ENCODE measurements at places on chromosomes 16 and 17.

DNA sequence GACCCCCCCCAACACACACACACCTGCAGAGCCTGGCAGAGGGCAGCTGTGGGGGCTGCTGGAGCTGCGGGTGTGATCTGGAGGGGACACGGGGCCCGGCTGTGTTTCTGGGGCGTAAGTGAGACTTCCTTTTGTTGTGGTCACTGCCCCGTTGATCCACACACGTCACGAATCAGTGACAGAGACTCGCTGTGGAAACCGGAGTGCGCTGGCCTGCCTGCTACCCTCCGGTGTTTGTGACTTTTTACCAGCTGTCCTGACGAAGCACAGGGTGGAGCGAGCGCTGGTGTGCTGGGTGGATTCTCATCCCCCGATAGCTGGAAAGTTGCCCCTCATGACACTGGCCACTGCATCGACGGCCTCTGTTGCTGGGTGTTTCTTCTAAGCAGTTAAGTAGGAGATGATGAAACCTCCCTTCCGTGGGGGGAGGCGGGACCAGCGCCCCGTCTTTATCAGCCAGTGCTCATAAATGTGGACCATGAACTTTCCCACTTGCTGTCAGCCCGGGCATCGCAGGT lies 2.3 kb downstream of the METRNL start:
- no peak for DNase-seq

DNA sequence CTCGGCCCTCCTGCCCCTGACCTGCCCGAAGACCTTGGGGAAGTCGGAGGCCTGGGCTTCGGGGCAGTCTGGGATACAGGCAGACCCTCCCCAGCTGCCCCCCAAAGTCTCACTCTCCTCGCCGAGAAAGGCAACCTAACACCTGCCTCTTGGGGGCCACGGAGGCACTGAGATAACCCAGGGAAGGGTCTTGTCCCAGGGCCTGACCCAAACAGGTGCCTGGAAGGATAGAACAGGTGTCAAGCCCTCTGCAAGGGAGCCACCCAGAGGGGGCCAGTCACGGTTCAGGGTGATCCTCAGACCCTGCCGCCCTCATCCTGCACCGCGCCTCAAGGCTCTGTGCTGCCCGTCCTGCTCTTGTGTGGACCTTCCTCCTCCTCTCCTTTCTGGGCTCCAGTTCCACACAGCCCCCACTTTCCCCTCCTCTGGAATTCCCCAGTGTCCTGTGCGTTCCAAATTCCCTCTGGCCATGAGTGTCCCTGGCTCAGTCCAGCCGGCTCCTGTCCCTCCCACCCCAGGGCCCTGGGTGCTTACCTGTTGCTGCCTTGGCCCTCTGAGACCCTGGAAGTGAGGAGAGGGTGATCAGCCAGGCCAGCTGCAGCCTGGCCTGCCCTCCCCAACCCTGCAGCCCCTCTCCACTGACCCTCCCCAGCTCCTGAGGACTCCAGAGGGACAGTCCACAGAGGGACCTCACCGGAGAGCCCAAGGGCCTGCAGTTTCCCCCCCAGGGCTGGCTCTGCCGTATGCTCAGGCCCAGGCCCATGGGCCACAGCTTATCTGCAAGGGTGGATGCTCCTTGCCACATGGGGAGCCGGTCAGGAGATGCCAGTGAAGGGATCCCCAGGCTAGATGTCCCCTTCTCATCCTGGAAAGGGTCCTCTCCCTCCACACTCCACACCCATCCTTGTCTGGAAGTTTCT lies 3.8 kb downstream of the PRSS27 start:
- no peak for DNase-seq

- no peak for DNase-seq
Observed at GRCh38 chr16:72554935-72555334, 383.0 kb upstream of the PMFBP1 start.

DNA sequence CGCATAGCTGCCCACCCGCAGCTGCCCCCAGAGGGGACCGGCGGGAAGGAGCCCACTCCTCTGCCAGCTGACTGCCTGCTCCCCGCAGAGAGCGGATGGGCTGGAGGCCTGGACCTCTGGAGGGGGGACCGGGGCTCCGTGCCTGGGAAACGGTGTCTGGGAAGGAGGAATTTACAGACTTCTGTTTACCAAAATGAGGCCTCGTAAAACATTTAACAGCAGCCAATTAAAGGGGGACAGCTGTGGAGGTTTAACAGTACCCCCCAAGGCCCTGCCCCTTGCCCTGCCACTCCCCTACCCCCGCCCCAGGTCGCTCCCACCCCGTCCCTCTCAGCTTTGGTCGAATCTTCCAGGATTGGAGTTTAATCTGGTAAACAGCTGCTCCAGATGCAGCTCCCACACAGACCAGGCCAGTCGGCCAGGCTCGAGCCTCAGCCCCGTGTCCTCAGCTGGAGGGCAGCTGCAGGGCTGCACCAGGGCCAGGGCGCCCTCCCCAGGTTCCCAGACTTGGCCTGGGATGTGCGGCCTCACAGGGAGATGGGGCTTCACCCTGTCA lies 41.1 kb downstream of the BAHCC1 start:
- DNase-seq, result no peak

- no peak for DNase-seq
Observed at GRCh38 chr17:77281904-77282367, 141.2 kb downstream of the SEC14L1 start.

DNA sequence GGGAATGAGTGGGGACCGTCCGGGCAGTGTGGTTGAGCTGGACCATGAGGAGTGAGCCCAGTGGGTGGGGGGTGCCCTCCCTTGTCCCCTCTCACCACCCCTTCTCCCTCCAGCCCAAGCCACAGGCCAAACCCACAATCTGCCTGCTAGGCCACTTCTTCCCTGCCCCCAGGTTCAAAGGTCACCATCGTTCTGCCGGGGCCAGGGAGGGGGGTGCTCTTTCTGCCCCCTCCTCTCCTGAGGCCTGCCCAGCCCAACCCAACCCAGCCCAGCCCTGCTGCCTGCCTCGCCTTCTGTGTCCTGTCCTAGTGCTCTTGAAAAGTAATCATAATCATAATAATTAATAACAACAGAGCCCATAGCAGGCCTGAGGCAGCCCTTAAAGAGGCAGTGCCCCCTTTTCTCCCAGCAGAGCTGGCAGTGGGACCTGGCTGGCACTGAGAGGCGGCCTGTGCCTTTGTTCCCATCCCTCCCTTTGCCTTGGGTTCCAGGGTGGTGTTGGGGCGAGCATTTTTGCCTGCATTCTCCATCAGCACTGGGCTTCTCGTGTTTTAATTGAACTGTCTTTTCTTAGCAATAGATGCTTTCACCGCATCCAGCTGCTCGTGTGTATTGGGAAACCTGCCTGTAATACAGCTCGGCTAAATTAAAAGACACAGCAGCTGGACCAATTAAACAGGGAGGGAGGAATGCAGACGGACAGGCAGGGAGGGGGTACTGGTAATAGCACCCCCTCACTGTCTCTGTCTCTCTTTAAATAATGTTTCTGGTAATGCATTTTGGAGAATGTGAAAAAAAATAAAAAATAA lies 46.8 kb downstream of the SREBF1 start:
- DNase-seq, result no peak

GRCh38 chr16:79053577-79053976 lies 547.0 kb downstream of the MAF start:
- DNase-seq, result no peak

- DNase-seq, result no peak
Observed at GRCh38 chr16:24198807-24199533, 57.2 kb upstream of the CACNG3 start.

DNA sequence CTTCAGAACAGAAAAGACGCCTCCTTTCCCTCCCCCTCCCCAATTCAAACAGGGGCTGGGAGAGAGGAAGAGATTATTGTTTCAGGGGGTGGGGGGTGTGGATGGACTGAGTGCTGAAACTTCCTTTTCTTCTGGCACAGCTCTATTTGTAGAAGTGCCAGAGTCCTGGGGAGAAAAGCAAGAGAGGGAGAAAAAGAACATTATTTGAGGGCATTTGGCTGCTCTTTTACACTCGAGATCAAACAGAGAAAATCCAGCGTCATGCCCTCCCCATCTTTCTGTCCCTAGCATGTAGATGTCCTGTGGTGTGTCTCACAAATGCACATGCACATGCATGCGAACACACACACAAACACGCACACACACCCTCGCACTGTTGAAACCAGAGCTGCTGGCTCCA lies 13.0 kb downstream of the ARL4D start:
- DNase-seq, result no peak

- DNase-seq, result no peak
Observed at GRCh38 chr17:14552306-14552705, 251.4 kb downstream of the HS3ST3B1 start.

DNA sequence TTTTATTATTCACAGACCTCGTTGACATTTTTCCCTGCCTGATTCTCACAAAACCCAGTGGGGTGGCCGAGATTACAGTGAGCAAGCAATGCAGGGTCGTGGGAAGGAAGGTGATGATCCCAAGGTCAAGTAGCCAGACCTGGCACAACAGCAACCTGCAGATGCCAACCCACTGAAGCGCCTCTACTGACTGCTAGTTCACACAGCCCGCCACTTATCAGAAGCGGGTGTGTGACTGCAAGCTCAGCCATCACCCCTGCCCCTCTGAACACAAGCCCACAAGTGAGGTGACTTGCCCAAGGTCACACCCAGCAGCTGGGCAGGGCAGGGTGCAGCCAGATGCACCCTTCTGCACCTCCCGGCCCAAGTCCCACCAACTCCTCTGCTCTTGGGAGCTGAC lies 7.1 kb downstream of the TFAP4 start:
- DNase-seq, result no peak

DNA sequence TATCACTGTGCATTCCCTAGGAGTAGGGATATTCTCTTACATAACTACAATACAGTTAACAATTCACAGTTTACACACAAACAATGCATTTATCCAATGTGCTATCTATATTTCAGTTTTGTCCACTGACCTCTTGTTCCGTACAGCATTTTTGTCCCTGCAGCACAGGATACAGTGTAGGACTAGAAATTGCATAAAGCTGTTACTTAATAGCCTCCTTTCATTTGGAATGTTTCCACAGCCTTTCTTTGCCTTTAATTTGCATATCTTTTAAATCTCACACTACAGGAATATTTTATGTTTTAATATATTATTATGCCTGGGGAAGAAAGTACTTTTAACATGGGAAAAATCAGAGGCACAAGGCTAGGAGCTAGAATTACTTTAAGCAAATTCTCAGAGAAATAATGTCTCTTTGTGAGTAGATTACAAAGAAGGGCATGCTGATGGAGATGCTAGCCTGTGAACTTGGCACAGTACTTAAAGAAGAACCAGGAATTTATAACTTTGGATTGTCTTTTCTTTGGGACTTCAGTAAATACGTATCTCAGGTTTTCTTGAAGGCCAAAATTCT lies 144.3 kb downstream of the ITFG1 start:
- DNase-seq, result no peak

DNA sequence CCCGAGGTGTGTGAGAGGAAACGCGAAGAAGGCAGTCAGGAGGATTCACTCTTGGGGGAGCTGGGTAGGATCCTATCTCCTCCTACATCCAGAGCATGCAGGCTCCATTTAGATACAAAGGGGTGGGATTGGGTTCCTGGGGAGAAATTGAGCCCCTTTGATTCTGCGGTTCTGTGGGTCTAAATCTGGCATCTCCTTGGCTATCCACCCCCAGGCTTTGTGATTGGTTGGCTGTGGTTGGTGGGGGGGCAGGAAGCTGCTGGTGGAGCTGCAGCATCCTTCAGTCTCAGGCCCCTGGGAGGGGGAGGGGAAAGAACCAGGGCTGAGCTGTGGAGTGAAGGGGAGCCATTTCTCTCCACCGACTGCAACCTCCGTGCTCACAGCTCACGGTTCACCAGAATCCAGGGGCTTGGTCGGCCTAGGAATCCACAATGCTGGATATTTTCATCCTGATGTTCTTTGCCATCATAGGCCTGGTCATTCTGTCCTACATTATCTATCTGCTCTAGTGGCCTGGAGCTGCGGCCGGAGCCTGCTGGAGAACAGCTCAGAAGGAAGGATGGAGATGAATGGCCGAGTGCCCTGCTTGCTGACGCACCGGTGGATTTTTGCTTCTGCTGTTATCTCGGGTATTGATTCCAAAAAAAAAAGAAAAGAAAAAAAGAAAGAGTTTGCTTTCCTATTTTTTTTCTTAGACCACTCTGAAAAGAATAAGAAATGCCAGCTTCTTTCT lies at the start of gene LASP1NB:
LASP1NB (plus strand) TSS at position 352 of the 733 bp plus-strand sequence.
- peak; percentile 15 for DNase-seq

DNA sequence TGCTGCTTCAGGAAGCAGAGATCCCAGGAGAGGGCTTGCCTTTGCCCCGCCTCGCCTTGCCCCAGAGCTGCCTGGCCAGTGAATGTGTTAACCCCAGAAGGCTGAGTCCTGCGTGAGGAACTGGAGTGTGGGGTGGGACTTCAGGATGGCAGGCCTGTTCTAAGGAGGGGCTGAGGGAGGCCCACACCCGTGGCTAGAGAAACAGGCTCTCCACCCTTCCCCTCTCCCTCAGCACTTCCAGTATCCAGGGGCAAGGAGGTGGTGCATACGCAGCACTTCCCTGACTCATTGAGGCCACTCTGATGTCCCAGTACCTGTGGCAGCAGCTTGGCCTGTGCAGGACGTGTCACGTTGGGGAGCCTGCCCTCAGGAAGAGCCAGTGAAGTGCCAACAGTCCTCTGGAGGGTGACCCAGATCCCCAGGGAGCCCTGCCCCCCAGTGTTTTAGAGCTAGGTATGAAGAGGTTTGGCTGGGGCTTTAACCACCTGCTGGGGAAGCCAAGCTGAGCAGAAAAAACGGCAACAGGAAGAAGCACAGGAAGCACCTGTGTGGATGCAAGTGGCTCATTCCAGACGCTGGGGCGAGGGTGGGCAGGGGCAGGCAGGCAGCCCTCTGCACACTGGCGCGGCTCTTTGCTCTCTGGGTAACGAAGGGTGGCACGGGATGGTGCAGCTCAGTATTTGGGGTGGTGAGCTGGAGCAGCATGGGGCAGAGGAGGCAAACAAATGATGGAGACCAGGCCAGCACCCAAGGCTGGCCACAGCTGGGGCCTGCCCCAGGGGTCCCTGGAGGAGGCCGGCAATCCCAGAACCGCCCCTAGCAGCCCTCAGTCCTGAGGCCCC lies 14.7 kb upstream of the CTCF start:
- peak; percentile 32 for DNase-seq

DNA sequence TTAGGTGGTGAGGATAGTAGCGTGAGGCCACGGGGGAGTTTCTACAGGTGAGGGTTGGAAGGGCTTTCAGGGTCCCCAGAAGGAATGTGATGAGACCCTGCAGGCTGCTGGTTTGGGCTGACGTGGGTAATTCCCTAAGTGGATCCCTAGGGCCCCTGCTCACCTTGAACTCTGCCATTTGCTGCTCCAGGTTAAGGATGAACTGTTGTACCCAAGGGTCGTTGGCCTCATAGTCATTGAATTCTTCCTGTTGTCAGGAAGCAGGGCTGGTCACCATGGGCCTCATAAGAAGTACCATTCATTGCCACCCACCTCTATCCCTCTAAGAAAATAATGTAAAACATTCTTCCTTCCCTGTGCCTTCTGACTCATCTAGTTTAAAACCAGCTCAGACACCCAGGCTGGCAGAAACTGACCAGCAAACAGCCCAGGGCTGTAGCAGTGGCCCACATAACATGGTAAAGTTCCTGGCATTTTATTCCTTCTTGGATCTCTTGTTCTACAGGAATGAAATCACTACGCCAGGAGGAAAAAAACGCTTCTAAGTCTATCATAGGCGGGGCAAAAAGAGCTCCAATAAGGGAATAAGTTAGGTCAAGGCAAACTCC lies 27.6 kb downstream of the FCSK start:
- no peak for DNase-seq

- DNase-seq, result no peak
Observed at GRCh38 chr16:54633943-54634362, 296.7 kb upstream of the IRX5 start.

- DNase-seq, result no peak
Observed at GRCh38 chr17:39755554-39756379, 18.0 kb downstream of the GRB7 start.
